ENCODE measurements at places on chromosomes 5 and 9.
A peak's percentile ranks its signal among the peaks of the same experiment; 100 is the strongest.

GRCh38 chr9:131739133-131739958, 530 bp downstream of the RAPGEF1 start:
- peak; percentile 70 for DNase-seq

DNA sequence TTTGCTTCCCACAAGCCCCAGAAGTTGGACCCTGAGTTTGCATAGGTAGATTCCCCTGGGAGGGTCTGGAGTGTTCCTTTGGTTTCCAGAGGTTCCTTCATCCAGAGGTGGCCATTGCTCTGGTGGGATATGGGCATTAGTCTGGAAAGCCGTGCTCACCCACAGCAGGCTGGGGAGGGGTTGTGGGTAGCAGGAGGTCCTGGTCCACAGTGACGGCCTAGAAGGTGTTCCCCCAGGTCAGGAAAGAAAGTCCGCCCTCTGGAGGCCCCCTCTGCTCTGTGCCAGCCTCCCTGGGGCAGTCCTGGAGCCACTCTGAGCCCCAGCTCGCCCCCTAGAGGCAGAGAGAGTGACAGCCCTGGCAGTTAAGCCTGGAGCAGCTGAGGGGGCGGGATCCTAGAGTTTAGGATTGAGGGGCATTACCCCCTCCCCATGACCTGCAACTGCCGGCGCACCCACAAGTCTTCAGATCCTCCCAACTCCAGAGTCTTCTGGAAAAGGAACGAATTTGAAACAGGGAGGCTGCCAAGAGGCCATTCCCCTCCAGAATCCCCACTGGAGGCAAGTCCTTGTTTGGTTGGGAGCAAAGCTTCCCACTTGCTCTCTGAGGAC, 36.8 kb downstream of the NDST1 start:
- DNase-seq = no peak

DNA sequence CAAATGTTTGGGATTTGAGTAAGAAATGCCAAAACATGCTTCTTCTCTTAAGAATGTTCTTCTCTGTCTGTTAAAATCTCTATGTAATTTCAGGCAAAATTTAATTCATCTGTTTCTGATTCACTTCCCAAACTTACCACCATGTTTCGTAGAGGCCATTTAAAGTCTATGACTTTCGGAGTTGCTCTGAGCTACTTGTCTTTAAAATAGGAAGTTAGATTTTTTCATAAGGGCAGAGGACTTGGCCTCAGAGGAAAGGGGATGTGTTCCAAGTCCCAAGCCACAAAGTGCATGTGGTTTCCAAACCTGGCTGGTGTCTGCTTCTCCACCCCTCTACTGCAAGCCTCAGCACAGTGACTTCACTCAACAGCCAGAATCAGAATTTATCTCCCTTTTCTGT, 111.3 kb upstream of the ADRA1B start:
- DNase-seq = no peak

DNA sequence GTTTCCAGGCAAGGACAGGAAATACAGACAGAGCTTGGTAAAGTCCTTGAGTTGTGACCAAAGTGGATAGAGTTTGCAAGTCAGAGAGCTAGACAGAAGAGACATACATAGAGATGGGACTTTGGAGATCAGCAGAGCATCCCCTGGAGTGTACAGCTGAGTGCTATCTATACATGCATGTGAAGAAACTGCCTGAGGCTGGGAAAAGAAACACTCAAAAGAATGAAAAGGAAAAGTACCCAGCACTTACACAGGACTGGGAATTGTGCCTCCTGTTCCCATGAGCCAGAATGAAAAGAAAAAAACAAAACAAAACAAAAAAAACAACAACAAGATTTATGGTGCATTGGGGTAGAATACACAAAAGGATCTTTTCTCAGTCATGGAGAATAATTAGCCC, 606.4 kb downstream of the ZNF608 start:
- DNase-seq = no peak

DNA sequence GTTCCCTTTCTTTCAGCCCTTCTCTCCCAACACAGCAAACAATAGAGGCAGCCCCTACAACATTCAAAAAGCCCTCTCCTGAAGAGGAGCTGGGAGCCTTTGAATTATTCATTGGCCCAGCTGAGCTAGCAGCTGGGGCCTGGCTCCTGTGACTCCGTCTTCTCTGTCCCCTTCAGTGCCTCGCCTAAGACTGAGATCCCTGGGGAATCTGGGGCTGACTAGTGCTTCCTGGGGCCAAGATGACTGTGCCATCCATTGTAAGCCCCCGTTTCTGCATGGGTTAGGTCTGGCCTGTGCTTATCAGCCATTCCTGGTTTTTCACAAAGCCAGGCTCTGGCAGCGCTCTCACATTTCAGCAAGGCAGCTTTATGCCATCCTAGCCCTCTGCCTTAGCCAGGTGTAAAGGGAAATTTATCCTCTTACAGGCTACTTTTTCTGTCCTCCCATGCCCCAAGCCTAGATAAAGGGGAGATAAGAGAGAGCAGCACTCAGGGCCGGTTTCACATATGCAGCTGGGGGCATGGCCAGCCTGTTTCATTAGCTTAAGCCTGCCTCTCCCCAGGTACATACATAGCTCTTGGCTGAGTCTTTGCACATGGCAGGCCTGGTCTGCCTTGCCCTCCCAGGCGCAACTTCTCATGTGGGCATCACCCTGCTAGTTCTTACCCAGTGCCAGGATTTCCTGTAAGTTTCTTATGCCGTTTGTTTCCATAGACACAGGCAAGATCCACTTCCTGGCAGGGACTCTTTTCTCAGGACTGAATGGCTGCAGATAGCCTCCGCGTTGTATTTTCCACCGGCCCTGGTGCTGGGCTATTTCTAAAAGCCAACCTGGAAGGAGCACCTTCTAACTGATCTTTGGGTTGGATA, 15.8 kb downstream of the PTPA start:
- no peak for DNase-seq

- DNase-seq = no peak
Measured at GRCh38 chr5:172901012-172901780, 58.0 kb upstream of the RPL26L1 start.

GRCh38 chr9:6055216-6055615, 39.8 kb upstream of the RANBP6 start:
- DNase-seq = no peak

DNA sequence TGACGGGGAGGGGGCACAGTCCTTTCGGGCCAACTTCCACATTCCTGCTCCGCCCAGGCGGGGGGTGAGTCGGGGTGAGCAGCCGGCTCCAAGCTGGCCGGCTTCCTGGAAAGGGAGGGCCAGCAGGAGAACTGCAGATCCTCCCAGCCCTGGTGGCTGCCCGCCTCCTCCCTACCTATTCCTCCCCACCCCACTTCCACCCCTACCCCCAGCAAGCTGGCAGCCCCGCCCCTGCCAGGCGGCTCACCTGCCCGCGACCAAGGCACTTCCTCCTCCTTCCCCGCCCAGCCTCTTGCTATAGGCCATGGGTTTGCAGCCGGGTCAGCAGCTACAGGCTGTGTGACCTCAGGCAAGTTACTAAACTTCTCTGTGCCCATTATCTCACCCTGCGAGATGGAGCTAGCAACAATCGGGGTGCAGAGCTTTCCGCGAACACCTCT, 5.6 kb upstream of the IRF1 start:
- DNase-seq = no peak

GRCh38 chr9:82167296-82167695, 178.7 kb downstream of the SPATA31D1 start:
- DNase-seq = no peak

- DNase-seq = no peak
Measured at GRCh38 chr5:94807985-94808384, 189.5 kb downstream of the SLF1 start.

GRCh38 chr9:136075881-136076678, 19.0 kb downstream of the NACC2 start:
- no peak for DNase-seq

DNA sequence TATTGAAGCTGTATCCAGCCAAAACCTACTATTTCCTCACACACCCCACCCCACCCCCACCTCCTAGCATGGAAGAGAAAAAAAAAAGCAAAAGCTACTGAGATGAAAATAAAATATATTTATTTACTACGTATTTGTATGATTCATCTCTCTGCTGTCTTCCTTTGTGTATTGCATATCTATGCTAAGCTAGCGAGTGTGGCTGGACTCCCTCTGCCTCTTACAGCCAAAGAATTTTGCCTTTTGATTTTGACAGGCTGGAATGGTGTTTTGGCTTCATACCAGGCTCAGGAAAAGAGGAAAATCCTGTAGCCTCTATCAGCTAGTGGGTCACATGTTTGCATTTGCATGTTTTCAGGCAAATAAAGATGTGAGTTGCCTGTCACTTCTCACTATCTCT, 2.2 kb downstream of the ABLIM3 start:
- no peak for DNase-seq

- DNase-seq = no peak
Measured at GRCh38 chr5:7464182-7464581, 68.2 kb downstream of the ADCY2 start.

DNA sequence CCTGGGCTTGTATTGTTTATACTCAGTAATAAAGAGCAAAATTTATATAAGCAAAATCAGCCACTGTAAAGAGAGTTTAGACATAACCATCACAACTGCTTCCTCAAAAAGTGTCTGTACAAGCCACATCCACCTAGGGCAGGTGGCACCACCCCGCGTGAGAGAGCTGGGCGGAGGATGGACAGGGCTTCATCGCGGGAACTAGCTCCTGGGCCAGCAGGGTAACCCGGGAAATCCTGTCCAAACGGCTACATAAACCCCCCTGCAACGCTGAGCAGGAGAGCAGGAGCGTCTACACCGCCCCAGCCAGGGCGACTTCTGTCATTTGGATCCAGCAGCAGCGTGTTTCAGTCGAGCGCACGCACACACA, 1.3 kb downstream of the SLC6A3 start:
- DNase-seq = no peak

- DNase-seq = no peak
Measured at GRCh38 chr5:143033535-143034250, 263.5 kb downstream of the ARHGAP26 start.

GRCh38 chr5:18483451-18483850, 849.2 kb downstream of the TAF11L14 start:
- no peak for DNase-seq

All from right kidney (tissue), 9 donors.